ENCODE measurements at places on chromosomes 7 and 10.

GRCh38 chr7:102244601-102245000 lies 42.1 kb upstream of the SH2B2 start:
- DNase-seq: no peak

GRCh38 chr7:100723732-100724275 lies 3.5 kb downstream of the EPO start:
- no peak for DNase-seq

DNA sequence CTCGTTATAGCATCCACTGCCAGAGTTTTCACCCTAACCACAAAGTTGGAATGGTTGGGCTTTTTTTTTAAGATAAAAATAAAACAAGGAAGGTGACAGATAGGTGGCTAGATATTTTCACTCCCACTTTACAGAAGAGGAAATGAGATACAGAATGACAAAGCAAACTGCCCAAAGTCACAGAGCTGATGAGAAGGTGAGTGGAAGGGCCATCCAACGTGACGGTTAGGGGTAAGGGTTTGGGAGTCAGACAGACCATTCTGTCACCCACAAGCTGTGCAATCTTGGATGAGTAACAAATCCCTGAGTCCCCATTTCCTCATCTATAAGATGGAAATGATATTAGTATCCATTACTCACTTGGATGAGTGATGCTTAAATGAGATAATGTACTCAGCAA lies 106.9 kb upstream of the PDLIM1 start:
- no peak for DNase-seq

- no peak for DNase-seq
These were observed 37.9 kb upstream of the PDGFA start for GRCh38 chr7:557558-557881.

GRCh38 chr10:80118669-80119068 lies 13.9 kb upstream of the PLAC9 start:
- DNase-seq: no peak

- DNase-seq: no peak
These were observed 7.9 kb downstream of the PKD1L1 start for GRCh38 chr7:47940088-47941013.

GRCh38 chr10:29860166-29860565 lies 199.2 kb downstream of the JCAD start:
- no peak for DNase-seq

DNA sequence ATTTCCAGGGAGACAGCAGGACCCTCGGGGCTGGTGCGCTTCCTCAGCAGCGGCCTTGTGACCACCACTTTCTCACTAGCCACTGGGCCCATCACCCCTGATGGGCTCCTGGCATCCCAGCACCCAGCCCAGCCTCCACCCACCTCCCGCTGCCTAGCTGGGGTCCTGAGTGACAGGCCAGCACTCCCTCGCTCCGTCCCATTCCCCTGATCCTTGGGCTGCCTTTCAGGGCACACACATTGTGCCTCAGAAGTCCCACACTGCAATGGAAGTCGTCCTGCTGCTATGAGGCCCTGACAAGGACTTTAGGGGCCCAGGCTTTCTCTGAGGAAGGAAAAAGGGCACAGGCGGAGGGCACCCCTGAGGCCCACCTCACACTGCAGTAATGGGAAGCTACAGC lies 12.4 kb downstream of the CAMK2B start:
- DNase-seq: no peak

DNA sequence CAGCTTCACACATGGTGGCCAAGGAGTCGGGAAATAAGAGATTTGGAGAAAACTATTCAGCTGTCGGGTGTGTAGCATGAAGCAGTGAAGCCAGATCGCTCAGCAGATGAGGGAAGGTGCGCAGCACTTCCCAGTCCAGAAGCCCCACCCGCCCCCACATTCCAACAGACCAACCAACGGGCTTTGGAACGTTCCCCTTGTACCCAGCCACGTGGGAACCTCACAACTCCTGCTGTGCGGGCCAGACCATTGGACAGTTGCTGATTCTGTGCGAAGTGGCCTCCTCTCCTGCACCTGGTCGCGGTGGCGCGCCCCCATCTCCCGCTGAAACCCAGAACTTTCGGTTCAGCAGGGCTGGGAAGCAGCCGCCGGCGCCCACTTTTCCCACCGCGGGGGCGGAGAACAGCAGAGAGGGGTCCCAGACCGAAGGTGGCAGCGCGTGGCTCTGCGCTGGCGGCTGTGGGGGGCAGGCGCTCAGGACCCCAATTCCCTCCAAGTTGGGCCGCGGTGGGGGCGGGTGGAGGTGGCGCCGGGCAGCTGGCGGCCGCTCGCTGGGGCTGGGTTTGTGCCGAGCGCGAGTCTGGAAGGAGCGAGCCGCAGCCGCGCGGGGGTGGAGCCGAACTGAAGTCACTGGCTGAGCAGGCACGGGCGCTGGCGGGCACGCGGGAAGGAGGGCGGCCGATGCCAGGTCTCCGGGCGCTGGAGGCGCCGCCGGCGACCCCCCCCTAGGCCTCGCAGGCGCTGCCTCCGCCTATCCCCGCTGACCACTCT lies 1301.5 kb upstream of the SORCS1 start:
- DNase-seq: peak; percentile 2

GRCh38 chr7:141263508-141263907 lies 189.6 kb downstream of the TMEM178B start:
- DNase-seq: no peak

- DNase-seq: no peak
These were observed 36.7 kb upstream of the BTBD16 start for GRCh38 chr10:122234416-122234815.

- DNase-seq: no peak
These were observed 54.0 kb upstream of the PRPS1L1 start for GRCh38 chr7:18081617-18082016.

DNA sequence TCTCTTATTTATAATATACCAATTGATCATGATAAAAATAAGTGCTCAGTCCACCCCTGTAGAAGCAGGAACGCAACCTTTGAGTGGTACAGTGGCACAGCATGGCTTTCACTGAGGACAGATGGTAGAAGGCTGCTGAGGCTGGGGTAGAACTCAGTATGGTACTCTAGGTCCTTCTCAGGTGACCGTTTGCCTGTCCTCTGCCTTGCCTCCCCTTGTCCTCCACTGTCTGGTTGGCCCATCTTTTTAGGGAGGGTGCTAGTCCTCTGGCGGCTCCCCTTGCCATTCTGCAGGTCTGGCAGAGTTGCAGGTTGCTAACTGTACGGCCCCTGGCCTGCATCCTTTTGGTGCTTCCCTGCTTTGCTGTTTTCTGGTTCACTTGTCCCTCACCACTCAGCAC lies 27.3 kb downstream of the SLC18A2 start:
- DNase-seq: no peak

GRCh38 chr10:132698761-132699391 lies 87.1 kb downstream of the NKX6-2 start:
- DNase-seq: no peak

- DNase-seq: no peak
These were observed 42.7 kb downstream of the PRR15 start for GRCh38 chr7:29606287-29606721.

DNA sequence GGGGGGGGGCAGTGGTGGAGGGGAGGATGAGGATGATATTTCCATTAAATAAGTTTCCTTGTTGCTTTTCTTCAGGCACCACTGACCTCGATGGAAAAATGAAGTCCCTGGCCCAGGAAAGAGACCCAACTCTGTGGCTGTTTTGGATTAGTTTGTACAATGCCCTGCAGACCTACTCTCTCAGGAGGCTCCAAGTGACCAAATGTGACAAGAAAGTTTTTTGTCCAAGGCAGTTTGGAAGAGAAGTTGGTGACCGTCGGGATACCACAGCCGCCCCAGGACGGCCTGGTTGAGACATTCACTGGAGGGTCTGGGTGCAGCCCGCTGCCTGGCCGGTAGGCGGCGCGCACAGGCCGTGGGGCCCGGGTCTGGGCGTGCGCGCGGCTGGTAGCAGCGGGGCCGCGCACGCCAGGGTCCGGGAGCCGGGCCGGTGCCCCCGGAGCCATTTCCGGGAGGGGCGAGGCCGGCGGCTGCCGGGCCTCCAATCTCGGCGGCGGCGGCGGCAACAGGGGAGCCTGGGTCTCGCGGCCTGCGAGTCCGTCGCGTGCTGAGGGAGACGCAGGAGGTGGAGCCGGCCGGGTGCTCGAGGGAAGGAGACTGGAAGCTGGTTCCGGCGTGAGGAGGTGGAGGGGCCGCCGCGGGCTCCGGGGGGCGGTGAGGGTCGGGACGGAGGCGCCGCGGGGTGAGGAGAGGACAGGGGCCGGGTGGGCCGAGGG lies at the start of gene SGPL1:
Gene SGPL1, plus strand, starts transcription at position 445 of the 716 bp plus-strand sequence. CDS start 906 bp downstream, outside the sequence.
- DNase-seq: peak; percentile 98

- no peak for DNase-seq
These were observed 77.9 kb downstream of the ZMIZ1 start for GRCh38 chr10:79146611-79147130.

DNA sequence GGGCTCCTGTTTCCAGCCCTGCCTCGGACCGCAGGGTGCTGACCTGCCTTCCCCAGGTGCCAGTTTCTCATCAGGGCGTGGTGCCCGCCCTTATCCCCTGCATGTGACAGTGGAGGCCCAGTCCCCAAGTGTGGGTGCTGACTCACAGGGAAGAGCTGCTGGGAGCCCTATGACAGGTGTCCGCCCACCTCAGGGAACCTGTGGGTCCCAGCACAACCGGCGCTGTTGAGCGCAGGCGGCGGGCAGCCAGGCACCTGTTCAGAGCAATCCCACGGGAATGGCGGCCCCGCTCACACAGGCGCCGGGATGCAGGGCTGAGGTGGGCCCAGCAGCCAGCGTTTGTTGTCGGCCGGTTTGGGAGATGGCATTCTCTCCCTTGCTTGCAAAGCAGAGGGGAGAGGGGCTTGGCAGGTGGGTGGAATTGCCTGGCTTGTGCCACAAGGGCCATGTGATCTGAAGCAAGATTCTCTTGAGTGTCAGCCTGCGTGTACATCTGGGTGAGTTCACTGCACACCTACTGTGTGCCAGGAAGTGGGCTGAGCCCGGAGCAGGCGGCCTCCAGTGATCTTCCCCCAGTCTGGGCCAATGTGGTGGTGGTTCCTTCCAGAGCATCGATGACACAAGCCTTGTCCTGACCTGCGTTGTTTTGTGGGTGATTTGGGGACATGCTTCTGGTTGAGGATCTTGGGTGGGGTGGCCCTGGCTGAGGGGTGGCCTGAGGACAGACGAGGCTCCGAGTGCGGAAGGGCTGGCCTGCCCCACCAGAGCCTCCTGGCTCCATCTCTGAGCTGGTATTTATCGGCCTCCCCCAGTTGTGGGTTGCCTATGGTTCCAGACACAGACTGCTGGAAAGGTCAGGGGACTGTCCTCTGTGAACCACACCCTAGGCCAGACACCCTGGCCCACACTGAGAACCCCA lies 2.4 kb downstream of the PWWP2B start:
- no peak for DNase-seq

DNA sequence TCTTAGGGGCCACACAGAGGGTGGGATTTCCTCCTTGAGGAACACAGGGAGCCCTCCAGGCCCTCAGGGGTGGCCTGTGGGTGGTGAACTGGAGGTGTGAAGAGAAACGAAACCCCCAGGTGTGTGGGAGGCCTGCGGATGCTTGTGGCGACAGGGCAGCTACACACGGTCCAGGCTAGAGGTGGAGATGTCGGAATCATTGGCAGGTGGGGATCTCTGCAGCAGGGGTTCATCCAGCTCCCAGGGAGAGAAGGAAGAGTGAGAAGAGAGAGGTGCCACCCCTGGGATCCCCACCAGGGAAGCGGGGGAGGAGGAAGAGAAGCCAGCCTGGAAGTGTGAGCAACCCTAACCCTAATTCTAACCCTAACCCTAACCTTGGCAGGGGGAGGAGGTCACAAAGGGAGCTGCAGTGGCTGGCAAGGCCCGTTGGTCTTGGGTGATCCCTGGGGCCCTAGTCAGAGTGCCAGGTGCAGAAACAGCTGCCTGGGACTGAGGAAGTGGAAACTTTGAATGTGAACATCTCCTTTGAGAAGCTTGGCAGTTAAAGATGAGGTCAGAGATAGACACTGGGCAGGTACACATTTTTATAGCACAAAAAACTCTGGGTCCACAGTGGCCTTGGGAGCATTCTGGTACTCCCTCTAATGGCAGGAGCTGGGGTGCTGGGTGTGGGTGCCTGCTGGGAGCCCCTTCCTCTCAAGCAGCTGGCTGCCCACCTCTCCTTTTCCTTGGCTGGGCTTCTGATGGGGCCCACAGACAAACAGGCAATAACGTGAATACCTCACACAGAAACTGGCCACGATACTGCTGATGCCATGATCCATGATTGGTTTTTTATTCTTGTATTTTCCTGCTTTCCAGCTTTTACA lies 6.8 kb upstream of the AEBP1 start:
- no peak for DNase-seq

GRCh38 chr7:842431-843031 lies 10.3 kb downstream of the SUN1 start:
- no peak for DNase-seq

DNA sequence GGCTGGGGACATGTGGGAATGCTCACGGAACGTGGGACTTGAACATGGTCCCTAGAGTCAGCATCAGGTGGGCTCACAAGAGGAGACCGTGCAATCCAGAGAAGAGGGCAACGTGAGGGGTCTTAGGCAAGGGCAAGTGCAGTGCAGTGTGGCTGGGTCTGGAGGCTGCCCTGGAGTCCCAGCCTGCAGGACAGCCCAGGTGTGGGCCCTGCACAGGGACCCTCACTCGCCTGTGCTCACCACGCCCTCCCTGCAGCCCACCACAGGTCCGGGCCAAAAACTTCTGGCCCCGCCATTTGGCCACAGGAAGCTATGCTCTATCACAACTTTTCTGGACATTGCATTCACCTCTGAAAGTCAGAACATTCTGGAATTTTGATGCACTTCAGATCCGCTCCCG lies 133.5 kb downstream of the PAXIP1 start:
- no peak for DNase-seq

DNA sequence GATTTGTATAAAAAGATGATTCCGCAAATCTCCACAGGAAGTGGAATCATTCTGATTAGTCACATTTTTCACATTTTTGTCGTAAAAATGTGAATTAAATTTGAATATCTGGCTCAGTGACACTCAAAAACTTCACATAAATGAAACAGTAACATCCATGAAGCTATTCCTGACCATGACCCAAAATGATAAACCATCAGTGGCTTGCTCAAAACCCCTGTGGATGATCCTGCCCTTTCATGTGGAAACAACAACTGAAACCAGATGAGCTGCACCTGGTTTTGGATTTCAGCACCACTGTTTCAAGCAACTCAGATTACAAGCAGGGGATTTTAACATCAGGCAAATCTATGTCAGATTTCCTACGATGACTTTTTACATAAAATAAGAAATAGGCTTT lies 80.3 kb downstream of the AMPH start:
- no peak for DNase-seq

DNA sequence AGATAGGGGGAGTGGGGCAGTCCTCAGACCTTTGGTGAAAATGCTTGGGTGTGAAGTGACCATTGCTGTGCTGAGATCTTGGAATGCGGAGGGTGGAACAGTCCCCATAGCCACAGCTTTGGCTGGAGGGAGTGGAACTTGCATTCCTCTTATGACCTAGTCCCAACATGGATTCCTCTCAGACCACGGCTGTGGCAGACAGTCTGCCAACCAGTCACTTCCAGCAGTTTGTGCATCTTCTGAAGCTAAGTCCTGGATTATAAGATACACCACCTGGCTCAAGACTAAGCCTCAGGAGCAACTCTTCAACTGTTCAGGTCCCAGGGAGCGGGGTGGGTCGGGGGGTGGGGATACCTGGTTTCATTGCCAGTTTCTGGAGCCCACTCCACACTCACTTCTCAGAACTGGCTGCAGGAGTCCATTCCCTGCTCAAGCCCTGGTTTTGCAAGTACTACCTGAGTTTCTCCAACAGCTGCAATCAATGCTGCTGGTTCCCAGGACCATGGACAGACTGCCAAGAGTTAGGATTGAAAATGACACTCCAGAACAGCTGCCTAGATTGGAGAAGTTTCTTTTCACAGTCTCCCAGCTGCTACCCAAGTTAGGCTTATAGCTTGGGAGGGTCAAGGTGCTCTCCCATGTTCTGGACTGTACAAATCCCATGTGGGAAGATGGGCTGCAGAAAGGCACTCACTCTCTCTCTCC lies 29.1 kb upstream of the DGKB start:
- DNase-seq: no peak

Data from GM12892 (cell line).